ENCODE measurements at places on chromosomes 6 and 20.

- no peak for DNase-seq
These were observed 494.6 kb upstream of the ID4 start for GRCh38 chr6:19342616-19343015.

- DNase-seq = no peak
These were observed 113.8 kb downstream of the MTFR2 start for GRCh38 chr6:136136274-136136673.

- no peak for DNase-seq
These were observed 41.2 kb downstream of the SLC35D3 start for GRCh38 chr6:136963259-136963658.

DNA sequence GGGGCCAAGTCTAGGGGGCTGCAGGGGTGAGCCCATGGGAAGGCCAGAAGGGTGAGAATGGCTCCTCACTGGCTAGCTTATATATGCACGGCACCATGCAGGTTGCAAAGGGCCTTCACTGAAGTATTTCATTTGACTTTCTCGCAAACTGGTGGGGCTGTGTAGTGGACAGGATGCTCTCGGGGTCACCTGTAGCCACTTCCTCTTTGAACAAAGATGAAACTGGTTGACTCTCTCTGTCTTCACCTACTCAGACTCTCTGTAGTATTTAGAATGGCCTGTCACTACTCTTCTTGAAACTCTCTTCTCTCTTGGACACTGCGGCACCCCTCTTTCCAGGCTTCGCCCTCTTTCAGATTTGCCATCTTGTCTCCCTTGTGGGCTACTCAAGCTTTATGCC is 560.5 kb downstream of the PKHD1 start:
- no peak for DNase-seq

GRCh38 chr20:25486377-25486776 is 78.9 kb downstream of the GINS1 start:
- DNase-seq = no peak

- DNase-seq = no peak
These were observed 68.9 kb upstream of the SCGN start for GRCh38 chr6:25583099-25583498.

- no peak for DNase-seq
These were observed 557.2 kb downstream of the EYS start for GRCh38 chr6:65149841-65150240.

- no peak for DNase-seq
These were observed 125.0 kb downstream of the FYN start for GRCh38 chr6:111748231-111748647.

DNA sequence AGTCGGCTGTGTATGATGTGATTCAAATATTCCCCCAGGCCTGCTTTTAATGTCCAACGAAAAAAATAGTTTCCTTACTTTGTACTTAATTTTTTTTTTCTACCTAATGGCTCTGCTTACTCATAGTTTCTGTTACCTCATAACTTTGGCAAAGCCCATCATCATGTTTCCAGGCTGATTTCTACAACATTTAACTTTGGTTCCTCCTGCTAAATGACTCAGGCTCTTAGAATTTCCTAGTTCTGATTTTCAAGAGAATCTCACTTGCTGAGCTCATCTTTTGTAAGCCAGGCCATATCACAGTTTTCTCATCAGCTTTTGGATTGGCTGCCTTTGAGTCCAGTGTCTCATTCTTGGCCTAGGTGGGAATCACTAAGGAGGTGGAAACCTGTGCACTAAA is 323.1 kb downstream of the HDGFL1 start:
- no peak for DNase-seq

DNA sequence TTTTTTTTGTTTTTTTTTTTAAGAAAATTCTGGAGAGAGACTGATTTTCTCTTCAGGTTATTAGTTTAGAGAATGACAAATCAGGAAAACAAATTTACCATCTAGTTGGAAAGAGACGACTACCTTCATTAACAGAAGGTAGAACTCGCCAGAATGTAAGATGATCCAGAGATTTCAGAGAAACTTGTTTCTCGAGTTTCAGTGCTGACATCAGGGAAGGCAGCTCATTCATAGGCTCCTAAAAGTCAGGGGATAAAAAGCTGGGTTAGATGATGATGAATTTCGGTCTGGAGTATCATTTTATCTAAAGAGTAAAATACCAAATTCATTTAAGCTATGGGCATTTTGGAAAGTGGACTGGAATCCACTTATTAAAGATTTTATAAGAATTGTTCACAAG is 27.9 kb downstream of the ZNF334 start:
- no peak for DNase-seq

DNA sequence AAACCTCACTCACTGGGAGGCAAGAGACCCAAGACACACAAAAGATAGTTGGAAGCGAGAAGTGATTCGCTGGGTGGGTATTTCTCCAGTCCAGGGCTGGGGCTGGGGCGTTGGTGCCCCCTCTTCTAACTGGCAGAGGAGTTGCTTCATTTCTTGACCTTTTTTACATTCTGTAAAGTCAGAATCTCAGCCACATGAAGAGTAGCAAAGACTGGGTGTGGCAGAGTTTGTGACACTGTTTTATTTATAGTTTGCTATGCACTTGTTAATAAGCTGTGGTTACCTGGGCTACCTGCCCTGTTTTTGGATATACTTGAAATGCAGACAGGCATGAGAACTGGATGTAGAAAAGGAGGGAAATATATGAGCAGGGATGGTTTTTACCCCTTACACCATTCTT is 42.3 kb downstream of the IL20RA start:
- DNase-seq = no peak

DNA sequence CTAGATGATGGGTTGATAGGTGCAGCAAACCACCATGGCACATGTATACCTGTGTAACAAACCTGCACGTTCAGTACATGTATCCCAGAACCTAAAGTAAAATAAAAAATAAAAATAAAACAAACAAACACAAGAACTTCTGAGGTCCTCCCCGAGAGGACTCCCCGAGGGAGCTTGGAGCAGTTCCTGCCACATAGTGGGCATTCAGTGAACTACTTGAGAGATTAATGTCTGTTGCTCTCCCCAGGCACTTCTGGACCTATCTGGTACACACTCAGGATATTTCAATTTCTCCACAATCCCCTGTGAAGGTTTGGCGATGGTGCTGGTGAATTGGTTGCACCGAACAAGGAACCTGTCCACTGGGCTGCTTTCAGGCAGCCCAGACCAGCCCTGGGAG is 311.2 kb downstream of the ESR1 start:
- no peak for DNase-seq

DNA sequence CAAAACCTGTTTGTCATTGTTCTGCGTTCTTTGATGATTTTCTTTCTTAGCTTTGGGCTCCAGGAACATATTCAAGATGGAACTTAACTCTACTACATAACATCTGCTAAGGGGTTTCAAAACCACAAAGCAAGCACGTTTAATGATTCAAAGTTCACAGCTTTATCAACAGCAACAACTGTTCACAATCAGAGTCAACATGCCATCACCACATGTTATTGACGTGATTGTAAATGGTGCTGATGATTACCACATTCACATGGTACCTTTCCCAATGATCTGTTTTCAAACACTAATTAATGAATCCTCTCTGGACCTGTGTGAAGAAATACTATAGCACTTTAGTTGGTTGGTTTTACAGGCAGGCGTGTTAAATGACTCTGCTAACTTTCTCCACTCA is 180.6 kb upstream of the CEP162 start:
- DNase-seq = no peak

- no peak for DNase-seq
These were observed 21.5 kb upstream of the AAR2 start for GRCh38 chr20:36214684-36215256.

Measured in hippocampal formation (tissue), 2 donors.